Kidney capillary endothelial cell (primary cell): ENCODE measurements at places on chromosomes 16 and 17.

DNA sequence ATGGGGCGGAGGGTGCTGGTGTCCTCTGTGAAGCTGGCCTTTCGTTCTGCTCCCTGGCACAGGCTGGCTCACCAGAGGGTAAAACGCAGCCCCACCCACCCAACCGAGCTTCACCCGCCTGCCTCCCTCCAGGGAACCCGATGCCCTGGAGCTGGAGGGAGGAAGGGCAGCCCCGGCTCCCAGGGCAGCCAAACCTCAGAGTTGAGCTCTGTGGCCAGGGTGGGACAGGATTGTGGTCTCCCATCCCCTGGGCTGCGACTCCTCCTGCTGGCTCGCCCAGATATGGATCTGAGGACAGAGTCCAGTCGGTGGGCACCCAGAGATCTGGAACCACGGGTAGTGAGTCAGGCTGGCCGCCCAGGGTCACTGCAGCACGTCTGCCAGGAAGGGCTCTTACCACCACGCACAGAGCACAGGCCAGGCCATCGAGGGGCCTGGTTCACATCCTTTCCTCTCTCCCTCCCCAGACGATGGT, 42.6 kb upstream of the CHMP6 start:
- DNase-seq = no peak

DNA sequence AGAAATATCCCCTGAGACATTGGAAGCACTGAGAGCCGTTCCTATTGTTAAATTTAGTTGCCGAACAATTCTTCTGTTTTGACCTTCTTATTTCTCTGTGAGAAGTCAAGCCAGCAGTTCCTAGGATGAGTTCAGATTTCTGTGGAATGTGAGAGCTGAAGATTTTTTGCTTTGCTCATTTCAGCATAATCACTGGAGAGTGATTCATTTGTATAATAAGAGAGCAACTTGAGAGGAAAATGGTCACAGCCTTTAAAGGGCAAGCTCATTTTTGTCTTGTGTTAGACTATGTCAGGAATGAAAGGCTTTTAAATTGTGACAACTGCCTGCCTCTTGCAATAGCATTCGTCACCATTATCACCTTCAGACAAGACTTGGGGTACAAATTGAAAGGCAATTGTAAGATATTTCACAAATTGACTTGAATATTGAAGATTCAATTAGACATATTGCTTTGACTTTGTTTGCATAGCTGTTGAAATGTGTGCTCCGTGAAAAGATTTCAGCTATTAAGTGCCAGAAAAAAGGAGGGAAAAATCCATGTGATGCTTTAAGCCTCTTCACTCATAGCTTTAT, 900.0 kb upstream of the GOT2 start:
- DNase-seq = no peak

DNA sequence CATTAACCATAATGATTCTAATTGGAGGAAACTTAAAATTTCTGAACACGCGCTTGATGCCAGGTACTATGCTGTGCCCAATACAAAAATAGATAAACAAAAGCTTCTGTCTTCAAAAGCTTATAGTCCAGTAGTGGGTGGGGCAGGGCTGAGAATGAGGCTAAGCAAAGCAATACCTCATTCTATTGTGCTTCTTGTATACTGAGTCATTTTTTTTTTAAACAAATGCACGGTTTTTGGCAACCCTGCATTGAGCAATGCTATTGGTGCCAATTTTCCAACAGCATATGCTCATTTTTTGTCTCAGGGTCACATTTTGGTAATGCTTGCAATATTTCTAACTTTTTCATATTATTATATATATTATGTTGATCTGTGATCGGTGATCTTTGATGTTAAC, 34.7 kb upstream of the HNF1B start:
- no peak for DNase-seq

GRCh38 chr17:2835780-2836179, 39.5 kb downstream of the RAP1GAP2 start:
- no peak for DNase-seq

- DNase-seq = no peak
These were observed 69.7 kb downstream of the ESRP2 start for GRCh38 chr16:68166264-68166663.

DNA sequence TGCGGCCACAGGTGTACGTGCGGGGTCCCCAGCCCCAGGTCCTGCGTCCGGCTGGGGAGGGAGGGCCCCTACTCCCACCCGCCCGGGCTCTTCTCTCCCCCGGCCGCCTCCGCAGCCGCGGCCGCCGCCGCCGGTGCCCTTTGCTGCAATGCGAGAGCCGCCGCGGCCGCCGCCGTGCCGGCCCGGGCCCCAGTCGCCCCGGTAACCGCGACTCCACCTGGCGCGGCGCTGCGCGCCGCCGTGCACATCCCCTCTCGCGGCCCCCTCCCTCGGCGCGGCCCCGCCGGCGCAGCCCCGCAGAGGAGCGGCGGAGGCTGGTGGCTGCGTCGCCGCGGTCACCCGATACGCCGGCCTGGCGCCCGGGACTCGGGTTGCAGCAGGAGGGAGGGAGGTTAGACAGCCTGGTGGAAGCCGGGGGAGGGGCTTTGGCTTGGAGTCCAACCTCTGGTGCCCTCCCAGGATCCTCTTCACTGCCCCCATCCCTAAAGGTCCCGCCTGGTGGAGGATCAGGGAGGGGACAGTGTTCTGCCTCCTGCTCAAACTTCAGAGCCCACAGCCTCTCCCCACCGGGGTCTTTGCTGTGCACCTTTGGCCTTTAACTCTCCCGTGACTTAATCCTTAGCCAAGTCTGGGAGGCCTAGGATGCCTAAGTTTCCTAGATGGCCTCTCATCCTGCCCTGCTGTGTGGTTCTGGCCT, 32.9 kb downstream of the SRCIN1 start:
- no peak for DNase-seq

DNA sequence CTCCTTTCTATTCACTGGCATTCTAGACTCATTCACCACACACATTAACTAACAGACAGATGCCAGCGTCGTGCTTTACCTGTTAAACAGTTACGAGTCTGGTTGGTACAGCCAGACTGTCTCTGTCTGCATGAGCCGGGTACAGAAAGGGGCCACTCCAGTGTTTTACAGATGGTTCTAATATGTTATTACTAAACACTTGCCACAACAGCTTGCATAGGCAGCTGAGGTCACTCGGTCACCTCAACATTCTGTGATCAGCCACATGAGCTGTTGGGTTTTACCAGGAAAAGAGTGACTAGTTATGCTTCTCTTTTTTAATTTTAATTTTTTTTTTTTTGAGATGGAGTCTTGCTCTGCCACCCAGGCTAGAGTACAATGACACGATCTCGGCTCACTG, 25.2 kb downstream of the CD300A start:
- DNase-seq = no peak

GRCh38 chr17:2125013-2125535, 70.2 kb downstream of the HIC1 start:
- no peak for DNase-seq

GRCh38 chr17:69672924-69673323, 258.4 kb downstream of the MAP2K6 start:
- DNase-seq = peak; percentile 73

- no peak for DNase-seq
These were observed 44.9 kb downstream of the TTC19 start for GRCh38 chr17:16044487-16044886.

DNA sequence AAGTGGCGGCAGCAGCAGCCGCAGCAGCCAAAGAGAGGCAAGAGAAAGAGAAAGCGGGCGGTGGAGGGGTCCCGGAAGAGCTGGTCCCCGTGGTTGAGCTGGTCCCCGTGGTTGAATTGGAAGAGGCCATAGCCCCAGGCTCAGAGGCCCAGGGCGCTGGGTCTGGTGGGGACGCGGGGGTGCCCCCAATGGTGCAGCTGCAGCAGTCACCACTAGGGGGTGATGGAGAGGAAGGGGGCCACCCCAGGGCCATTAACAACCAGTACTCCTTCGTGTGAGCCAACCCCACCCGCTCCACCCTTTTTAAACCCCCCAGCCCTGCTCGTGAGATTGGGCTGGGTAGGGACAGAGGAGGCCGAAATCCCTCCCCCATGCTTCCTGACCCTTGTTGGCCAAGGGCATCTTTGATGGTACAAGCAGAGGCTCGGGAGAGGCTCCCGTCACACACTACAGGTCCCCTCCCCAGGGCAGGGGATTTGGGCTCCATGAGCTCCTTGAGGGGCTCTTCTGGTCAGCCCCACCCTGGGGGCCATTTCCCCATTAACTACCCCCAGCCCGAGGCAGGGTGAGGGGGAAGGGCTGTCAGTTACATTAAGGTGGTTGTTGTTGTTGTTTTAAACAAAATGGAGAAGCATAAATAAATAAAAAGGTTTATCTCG, 4.6 kb upstream of the ATP2A1 start:
- no peak for DNase-seq

DNA sequence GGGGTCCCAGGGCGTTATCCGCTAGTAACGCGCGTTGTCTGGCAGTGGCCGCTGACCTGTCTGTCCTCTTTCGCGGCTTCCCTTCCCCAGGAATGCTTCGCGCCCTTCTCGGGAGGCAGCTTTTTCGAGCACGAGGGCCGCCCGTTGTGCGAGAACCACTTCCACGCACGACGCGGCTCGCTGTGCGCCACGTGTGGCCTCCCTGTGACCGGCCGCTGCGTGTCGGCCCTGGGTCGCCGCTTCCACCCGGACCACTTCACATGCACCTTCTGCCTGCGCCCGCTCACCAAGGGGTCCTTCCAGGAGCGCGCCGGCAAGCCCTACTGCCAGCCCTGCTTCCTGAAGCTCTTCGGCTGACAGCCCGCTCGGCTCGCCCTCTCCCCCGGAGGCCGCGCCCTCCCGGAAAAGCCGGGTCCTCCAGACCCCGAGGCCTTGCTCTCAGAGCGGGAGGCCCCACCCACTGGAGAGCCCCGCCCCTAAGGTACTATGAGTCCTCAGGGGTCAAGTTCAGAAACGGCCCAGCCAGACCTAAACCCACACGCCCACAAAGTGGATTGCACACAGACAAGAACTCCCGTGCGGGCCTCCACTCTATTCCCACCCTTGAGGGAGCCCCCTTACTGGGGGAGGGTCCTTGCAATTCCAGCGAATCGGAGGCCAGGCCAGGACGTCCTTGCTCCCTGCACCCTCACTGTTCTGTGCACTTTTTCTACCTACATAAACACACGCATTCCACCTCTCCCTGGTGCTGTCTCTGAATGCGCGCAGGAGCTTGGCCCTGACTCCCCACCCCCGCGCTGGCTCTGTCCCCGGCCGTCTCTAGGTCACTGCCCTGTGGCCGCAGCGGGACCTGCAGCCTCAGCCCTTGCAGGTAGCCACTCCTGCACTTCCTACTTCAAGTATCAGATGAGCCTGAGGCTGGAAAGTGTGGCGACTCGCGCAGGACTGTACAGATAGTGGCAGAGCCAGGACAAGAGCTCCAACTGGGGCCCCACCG, 5.4 kb upstream of the SLC5A2 start:
- DNase-seq = no peak

DNA sequence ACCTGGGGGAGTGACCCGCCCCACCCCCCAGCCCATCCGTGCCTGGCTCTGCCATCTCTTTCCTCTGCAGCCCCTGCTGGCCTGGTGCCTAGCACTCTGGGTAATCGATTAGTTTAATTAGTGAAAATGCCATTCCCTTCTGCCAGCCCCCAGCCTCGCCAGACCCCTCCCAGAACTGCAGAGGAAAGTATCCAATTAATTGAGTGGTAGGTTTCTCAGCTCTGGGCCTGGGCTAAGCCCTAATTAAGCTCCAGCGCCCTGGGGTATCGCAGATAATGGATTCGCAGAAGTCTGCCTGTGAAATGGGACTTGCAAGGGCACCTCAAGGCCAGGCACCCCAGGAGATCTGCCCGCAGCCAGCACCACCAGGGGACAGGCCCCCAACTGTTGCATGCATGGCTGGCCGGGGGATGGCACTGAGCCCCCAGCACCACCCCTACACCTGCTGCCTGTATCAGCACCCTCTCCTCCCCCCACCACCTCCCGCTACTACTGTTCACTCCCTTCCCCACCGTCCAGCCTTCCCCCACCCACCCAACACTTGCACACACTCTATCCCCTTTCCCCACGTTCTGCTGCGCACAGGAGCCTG, 19.7 kb upstream of the SPPL2C start:
- DNase-seq = no peak

GRCh38 chr16:48384520-48385252, 527 bp downstream of the SIAH1 start:
- DNase-seq = peak; percentile 40

DNA sequence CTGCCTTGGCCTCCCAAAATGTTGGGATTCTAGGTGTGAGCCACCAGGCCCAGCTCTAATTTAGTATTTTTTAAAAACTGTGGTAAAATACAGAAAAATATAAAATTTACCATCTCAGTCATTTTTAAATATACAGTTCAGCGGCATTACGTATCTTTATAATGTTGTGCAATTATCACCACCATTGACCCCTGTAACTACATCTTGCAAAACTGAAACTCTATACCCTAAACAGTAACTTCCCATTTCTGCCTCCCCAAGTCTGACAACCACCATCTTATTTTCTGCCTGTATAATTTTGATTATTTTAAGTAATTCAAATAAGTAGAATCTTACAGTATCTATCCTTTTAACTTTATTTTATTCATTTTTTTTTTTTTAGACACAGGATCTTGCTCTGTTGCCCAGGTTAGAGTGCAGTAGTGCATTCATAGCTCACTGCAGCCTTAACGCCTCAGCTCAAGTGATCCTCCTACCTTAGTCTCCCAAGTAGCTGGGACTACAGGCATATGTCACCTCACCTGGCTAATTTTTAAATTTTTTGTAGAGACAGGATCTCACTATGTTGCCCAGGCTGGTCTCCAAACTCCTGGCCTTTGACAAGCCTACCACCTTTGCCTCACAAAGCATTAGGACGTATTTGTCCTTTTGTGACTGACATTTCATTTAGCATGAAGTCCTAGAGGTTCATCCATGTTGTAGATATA, 10.9 kb upstream of the GGA2 start:
- DNase-seq = no peak

GRCh38 chr17:80110927-80111701, 9.7 kb downstream of the GAA start:
- no peak for DNase-seq

- DNase-seq = peak; percentile 73
These were observed 25.3 kb downstream of the IGF2BP1 start for GRCh38 chr17:49022391-49022941.

GRCh38 chr17:79164913-79165695, 90.5 kb downstream of the ENGASE start:
- DNase-seq = no peak

DNA sequence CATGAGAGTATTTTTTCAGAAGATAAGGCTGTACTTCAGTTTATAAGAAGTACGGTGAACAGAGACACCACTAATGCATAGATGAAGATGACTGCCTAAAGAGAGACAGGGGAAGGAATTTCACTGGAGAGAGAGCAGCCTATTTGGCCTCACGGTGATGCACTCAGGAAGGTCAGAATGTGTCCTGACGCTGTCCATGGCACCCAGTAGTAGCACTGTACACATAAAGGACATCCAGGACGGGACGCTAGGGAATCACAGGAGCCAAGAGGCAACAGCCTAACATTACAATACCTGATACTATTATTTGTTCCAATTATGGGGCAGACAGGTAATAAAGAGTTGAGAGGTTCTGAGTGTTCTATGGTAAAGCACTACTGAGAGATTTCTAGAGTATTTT, 24.9 kb upstream of the LRRC37A start:
- DNase-seq = no peak
